ENCODE measurements at places on chromosomes 1 and 21.

- DNase-seq: no peak
Observed at GRCh38 chr1:197358959-197359358, 90.9 kb downstream of the CRB1 start.

- no peak for DNase-seq
Observed at GRCh38 chr1:89539128-89539527, 14.5 kb downstream of the LRRC8B start.

DNA sequence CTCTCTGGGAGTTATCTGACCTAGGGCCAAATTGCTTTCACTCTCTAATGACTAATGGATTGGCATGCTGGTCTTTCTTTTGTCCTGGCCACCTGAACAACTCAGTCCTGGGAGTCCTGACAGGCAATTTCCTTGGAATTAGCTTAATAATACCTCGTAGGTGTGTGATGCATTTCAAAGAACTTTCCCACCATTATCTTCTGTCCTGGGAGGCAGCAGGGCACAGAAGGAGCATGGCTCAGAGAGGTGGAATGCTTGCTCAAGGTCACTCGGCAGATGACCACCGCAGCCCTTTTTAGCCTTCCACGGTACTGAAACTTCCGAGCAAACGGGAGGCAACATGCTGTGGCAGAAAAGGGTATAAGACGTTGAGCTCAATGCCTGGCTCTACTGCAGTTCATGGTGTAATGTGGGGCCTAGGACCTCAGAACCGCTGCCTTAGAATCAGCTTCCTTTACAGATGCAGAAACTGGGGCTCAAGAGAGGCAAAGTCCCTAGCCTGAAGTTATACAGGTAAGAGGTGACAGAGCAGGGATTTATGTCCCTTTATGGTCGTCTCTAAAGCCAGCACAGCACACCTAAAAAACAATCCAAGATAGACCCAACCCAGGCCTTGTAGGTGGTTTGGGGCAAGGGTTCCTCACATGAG, 3.2 kb downstream of the ID3 start:
- peak; percentile 42 for DNase-seq

DNA sequence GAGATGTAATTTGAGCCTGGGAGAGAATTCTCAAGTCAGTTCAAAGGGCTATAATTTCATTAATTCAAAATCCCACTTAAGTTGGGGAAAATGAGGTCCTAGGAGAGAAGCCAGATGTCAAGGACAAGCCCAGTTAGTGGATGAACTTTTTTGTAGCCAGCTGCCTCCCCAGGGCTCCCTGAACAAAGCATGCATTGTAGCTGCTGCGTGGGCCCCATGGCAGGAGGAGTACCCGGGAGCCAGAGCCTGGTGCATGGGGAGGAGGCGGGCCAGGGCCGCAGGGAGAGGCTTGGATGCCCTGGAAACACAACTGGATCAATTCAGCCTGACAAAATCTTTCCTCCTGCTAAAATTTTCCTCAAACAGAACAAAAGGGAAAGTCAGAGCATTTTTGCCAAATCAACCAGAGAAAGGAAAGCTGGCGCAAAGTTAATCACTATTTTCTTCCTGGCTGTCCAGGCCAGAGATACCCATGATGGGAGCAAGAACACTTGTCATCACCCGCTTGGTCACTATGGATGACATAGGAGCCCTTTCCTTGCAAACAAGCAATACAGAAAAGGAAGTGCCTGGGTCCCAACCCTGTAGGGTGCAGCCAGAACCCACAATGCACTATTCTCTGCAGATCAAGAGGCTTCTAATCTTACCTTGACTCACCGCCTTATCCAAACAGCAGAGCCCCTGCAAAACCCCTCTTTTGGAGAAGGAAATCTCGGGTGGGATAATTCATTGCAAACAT, 248.1 kb upstream of the RAB4A start:
- DNase-seq: peak; percentile 8

GRCh38 chr1:214469290-214469689, 82.1 kb downstream of the PTPN14 start:
- DNase-seq: no peak

- no peak for DNase-seq
Observed at GRCh38 chr1:169624122-169624521, 5.8 kb downstream of the SELP start.

- peak; percentile 48 for DNase-seq
Observed at GRCh38 chr21:42374864-42375499, 8.6 kb upstream of the TFF1 start.

- no peak for DNase-seq
Observed at GRCh38 chr1:33087677-33088076, 6.7 kb downstream of the AZIN2 start.

DNA sequence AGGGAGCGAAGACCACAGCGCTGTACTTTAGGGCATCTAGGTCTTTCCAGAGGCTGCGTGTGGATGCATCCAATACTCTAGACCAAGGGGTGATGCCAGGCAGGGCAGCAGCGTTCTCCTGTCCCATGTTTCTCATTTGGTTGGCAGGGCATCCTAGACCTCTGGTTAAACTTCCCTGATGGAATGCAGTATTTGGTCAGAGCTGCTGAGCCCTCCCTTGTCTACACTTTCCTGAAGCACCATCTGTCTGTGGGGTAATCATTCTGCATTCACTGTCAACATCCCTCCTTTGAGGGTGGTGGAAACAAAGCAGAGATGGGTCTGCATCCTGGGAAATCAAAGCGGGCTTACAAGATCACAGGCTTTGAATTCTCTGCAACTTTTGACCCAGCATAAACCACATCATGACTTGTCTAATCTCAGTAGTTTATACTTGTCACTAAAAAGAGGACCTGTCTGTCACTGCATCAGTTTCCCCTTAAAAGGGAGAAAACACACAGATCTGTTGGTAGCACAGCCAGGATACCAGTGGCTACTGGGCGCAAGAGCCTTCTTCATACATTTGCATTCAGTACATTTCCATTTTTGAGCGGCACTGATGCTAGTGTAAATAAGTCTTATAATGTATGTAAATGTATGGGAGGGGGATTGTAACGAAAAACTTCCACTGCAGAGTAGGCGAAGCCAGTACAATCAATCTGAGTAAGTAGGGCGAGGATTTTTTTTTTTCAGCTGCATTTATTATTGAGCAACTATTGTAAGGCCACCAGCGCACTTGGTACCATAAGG, 106.3 kb downstream of the GALNT2 start:
- no peak for DNase-seq

GRCh38 chr1:7538849-7539768, 232.0 kb upstream of the VAMP3 start:
- no peak for DNase-seq

DNA sequence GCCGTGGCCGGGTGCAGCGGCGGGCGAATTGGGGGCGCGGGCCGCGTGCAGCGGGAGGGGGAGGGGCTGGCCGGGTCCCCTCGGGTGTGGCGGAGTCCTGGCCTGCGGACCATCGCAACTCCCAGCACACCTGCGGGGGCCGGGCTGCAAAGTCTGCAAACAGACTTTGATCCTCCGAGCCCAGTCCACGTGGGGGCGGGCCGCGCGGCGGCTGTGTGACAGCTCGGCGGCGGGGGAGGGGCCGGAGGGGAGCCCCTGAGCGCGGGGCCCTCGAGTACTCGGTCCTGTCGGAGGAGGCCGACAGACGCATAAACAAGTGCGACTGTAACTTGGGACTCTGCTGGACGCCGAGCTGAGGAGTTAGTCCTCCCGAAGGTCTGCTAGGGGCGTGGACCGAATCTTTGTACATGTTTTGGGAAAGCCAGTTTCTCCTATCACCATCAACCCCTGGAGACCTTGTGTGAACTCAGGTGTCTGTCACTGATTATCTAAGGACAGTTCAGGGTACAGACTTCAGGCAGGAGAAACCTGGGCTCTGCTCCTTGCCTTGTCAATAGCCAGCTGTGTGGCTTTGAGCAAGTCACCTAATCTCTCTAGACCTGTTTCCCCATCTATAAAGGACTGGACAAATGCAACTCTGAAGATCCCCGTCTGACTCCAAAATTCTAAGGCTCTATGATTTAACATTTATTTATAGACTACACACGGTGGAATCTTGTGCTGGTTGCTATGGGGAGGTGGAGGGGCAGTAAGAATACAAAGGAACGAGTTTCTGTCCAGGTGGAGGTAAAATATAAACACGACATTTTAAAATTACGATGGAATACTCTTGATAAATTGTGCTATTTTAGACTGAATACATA, 710 bp upstream of the SLC30A1 start:
- DNase-seq: no peak

Measured in activated T-cell treated with anti-CD3 and anti-CD28 coated beads, Interleukin-2, amount 50 U/mL, for 24 hours (primary cell).